ENCODE measurements at places on chromosomes 16 and 17.

DNA sequence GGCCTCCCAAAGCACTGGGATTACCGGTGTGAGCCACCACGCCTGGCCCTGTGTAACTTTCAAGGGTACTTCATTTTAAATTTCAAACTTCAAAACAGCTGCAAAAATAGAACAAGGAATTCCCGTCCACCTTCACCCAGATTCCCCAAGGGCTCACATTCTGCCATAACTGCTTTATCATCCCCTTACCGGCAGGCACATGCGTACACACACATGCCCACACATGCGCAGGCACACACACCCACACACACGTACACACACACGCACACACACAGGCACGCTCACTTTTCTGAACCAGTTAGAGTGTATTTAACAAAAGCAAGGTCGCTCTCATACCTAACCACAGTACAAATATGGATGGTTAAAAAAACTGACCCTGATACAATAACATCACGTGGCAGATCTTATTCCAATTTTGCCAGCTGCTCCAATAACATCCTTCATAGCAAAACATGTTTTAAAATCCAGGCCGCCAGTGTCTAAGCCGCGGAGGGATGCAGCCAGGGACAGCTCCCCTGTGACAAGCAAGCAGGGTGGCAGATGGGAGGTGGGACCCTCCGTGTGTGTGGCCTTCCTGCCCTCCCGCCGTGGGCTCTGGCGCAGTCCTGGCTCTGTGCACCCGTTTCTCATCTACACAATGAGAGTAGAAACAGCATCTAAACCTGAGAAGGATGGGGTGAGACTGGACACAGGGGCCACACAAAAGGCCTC, 23.1 kb downstream of the PDIA2 start:
- DNase-seq, result no peak

- DNase-seq, result no peak
Observed at GRCh38 chr16:85602402-85603202, 10.5 kb upstream of the GSE1 start.

DNA sequence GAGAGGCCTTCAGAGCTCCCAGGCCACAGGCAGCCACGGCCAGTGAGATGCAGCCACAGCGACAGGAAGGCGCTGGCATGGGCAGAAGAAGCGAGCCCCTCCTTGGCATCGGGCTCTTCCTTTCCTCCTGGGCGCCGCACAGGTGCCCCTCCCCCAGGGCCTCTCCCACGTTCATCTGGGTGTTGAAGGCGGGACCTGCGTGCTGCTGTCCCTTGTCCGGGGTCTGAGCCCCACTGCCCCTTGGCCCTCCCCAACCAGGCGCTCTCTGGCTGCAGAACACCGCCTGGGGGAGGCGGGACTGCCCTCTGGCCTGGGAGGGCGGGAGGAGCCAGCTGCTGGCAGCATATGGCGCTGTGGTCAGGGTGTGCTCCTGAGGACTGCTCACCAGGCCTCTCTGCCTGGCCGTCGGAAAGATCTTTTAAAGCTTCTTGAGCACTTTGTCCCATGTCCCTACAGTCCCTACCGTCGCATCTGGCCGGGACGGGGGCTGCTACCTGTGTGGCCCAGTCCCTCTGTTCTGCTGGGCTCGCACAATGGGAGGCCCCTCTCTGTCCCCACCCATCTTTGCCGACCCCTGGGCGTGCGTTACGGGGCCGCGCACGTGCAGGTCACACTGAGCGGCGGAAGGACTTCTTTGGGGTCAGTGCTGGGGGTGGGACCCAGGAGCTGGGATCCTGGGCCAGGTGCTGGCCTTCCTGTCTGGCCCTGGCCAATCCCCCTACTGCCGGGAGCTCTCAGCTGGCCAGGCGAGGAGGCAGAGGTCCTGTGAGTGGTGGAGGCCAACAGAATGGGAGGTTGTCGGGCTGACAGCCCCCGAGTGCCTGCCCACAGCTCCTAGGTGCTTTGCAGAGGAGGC, 1.7 kb downstream of the SLC25A10 start:
- no peak for DNase-seq

DNA sequence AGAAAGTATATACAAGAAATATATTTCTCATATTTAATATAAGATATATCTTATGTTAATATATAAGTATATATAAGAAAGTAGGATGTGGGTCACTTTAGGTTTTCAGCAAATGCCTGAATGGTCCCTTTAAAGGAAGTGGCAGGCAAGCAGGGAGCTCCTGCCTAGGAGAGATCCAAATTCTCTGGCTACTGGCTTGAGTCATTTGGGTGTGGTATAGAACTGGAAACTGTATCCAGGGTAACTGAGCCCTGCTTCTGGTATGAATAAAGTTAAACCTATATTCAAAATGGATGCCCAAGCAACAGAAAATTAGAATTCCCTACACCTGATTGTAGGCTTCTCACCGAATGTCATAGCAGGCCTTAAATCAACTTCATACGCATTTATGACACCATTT, 144.4 kb downstream of the ZNF18 start:
- no peak for DNase-seq

DNA sequence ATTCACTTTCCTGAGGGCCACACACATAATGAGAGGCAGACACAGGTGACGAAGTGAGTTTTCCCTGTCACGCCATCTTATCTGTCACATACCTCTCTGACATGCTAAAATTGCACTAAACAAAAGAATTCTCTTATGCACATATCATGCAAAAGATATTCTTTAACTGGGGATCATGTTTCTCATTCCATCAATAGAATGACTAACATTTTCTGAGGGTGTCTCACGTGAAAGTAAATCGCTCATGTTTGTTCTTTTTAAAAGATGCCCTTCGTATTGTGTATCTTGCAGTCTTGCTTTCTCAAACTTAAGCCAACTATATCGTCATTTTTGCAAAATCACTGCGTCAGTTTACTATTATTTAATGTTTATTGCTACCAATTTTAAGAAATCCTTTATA, 306.4 kb downstream of the WWOX start:
- no peak for DNase-seq

- DNase-seq, result no peak
Observed at GRCh38 chr16:15876503-15876902, 11.9 kb downstream of the CEP20 start.

DNA sequence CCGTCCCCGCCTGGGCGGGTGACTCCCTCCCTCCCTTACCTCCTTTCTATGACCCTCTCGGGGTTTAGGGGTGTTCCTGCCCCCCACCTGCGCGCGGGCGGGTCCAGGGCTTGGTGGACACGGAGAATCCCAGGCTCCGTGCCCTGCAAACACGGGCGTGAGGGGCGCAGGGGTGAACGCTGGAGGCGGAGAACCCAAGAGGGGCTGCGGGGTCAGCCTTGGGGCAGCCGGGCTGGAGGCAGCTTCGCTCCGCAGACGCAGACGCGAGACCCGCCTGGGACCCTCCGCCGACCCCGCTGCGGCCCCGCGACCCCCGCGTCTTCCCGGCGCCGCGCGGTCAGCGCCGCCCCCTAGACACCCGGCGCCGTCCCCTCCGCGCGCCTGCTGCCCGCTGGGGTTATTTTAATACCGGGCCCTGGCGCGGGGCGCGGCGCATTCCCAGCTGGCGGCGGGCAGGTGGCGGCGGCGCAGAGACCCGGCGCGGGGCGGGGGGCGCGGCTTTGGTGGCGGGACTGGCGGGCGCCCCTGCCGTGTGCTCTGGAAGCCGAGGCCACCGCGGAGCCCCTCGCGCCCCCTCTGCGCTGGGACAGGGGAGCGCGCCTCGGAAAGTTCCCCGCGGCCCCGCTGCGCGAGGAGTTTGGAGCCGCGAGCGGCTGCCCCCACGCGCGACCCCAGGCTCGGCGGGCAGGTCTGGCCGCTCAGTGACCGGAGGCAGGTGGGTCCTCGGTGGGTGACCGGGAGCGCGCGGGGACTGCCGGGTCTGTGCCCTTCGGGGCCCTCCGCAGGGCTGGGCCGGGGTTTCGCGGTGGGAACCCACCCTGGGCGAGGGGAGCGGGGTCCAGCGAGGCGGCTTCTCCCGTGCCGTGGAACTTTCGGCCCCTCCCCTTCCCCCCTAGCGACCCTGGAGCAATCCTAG, at the start of gene UTS2R:
UTS2R (plus strand) TSS at position 433 of the 916 bp plus-strand sequence. CDS start 2,560 bp downstream, outside the sequence.
- no peak for DNase-seq

DNA sequence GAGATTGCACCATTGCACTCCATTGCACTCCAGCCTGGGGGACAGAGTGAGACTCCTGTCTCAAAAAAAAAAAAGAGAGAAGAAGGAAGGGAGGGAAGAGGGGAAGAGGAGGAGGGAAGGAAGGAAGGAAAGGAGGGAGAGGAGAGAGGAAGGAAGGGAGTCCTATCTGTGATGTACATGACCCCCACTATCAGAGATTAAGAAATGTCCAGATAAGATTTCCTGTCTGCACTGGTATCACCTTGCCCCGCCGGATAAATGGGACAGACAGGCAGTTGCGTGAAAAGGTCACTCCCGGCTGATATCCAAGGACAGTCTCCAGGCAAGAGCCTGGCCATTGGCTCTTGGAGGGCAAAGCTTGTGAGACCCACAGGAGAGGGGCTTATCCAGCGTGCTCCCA, 5.2 kb upstream of the ZFPM1 start:
- DNase-seq, result no peak

- no peak for DNase-seq
Observed at GRCh38 chr17:63496663-63497400, 20.0 kb downstream of the ACE start.

- no peak for DNase-seq
Observed at GRCh38 chr16:72568502-72568901, 396.5 kb upstream of the PMFBP1 start.

- no peak for DNase-seq
Observed at GRCh38 chr17:63932721-63933120, 590 bp upstream of the CD79B start.

- no peak for DNase-seq
Observed at GRCh38 chr17:27389542-27390140, 66.6 kb upstream of the KSR1 start.

GRCh38 chr16:31177136-31177535, 2.8 kb upstream of the FUS start:
- DNase-seq, result peak; percentile 86

DNA sequence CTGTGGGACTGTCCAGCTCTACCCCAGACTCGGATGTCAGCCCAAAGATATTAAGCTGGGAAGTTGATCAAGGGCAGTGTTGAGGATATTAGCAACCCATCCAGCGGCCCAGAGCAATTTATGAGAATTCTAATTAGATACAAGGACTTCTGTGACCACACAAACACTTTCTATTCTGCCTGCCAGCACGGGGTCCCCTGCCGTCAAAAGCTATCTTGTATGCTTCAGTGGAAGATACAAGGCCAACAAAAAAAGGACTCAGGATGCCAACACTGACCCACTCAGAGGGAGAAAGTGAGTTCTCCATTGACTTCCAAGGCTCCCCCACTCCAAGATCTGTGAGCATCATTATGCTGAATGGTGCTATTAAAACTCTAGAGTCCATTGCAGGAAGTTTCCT, 390.7 kb downstream of the GRIN2A start:
- DNase-seq, result no peak

- peak; percentile 8 for DNase-seq
Observed at GRCh38 chr17:56661906-56662305, 68.4 kb downstream of the NOG start.

GRCh38 chr17:38439436-38439835, 11.2 kb downstream of the ARHGAP23 start:
- no peak for DNase-seq

GRCh38 chr16:64311241-64311640, 810.6 kb downstream of the CDH11 start:
- no peak for DNase-seq

DNA sequence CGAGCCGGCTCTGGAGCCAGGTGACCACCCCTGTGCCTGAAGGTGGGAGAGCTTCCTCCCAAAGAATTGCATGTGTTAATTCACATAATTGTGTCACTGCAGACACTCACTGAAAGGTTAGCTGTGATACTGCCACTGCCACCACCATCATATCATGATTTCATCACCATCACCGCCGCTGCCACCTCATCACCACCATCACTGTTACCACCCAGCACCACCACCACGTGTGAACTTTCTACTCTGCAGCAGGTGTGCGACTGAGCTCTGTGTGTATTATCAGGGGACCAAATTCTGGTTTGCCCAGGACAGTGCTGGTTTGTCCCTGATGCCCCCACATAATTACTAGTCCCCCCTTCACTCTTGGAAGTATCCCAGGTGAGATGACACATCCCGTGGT, 15.2 kb downstream of the BCAR1 start:
- no peak for DNase-seq

DNA sequence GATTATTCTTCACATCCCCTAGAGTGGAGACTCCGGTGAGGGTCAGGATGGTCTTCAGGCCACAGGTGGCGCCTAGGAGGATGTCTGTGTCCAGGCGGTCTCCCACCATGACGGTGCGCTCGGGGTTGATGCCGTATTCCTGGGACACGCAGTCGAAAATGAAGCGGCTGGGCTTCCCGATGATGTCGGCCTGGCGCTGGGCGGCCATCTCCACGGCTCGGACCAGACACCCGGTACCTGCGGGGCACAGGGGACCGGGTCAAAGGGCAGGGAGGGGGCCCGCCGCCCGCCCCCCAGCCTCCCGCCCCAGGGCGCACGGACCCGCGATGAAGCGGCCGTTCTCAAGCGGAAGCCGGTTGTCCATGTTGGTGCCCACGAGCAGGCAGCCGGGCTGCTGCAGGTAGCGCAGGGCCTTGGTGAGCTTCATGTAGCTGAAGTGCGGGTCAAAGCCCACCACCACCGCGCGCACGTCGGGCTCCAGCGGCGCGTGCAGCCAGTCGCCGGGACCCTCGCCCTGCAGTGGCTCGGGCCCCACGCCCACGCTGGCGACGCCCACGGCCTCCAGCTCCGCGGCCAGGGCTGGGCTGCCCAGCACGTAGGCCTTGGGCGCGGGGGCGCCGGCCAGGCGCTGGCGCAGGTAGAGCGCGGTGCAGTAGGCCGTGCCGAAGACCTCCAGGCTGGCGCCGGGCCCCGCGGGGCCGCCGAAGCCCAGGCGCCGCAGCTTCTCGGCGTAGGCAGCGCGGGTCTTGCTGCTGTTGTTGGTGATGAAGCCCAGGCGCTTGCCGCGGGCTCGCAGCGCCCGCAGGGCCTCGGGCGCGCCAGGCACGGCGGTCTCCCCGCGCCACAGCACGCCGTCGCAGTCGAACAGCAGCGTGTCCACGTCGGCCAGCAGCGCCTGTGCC, 572 bp downstream of the PGP start:
- DNase-seq, result peak; percentile 47

GRCh38 chr16:69465881-69466280, 41.5 kb downstream of the CYB5B start:
- DNase-seq, result no peak

GRCh38 chr17:17749921-17750320, 68.7 kb downstream of the RAI1 start:
- peak; percentile 46 for DNase-seq

All from inflammatory macrophage (primary cell).